Hematopoietic multipotent progenitor cell treated with erythropoietin and hydrocortisone succinate and interleukin-3 and kit ligand, for 8 days (in vitro differentiated cells): ENCODE measurements at places on chromosomes 4 and X.
A peak's percentile ranks its signal among the peaks of the same experiment; 100 is the strongest.

- DNase-seq = peak; percentile 92
Observed at GRCh38 chrX:155997436-155997835, at the start of gene IL9R. Gene IL9R (plus strand): TSS chrX:155997696. CDS start chrX:155997760, 64 bp downstream.

DNA sequence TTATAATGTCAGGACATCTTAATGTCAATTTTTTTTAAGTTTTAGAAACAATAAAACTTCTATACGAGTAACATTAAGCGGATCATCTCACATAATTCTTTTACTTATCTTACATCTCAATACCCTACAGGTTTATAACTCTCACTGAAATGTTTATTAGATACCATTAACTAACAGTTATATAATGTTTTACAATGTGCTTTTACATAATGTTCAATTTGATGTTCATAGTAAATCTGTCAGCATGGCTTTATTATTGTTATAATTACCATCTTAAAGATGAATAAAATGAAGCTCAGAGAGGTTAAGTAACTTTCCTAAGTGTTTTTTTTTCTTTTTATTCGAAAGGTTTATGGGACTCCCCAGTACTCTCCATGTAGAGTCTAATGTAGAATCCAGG, 33.9 kb upstream of the WDFY3 start:
- no peak for DNase-seq

DNA sequence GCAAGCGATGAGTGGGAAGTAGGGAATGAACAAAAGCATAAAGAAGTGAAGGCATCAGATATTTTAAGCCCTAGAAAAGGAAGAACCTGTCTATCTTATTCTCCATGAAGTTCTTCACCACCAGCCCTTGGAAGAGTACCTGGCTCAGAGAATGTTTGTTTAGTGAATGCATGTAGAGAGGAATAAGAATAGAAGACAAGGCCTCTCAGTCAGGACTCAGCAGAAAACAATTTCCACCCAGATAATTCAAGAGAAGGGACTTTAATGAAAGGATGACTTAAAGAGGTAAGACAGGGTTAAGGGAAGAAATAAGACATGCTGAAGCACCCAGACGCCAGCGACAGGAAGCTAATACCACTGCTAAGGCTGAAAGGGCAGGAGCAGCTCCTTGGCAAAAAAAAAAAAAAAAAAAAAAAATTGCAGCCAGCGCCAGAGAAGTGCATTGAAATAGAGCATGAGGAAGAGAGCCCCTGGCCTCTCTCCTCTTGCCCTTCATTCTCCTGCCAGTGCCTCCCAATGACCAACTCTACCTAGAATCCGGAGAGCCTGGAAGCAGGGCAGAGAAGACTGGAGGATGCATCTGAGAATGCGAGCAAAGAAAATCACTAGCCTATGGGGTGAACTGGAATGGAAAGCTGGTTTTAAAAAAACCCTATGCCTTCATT, 47.2 kb upstream of the RASGEF1B start:
- DNase-seq = no peak

- DNase-seq = no peak
Observed at GRCh38 chr4:60683973-60684372, 516.2 kb upstream of the ADGRL3 start.

DNA sequence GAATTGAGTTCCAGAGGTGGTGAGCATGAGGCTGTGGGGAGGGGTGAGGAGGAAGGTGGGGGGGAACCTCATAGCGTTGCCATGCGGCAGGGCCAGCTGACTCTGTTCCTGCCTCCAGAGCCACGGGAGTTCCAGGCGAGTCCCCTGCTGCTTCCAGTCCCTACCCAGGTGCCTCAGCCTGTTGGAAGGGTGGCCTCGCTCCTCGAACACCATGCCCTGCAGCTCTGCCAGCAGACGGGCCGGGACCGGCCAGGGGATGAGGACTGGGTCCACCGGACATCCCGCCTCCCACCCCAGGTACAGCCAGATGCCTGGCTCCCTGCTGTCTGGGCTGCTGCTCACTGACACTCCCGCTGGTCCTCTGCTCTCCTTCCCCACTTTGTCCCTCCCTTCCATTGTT, 7.9 kb downstream of the CCDC22 start:
- DNase-seq = no peak
